ENCODE measurements at places on chromosomes 7 and 10. TPM values are rescaled to one million over a fixed set of nuclear protein-coding genes. Genes with fewer than 3 reads are reported as not detected.

Gene ZNF485
- polyA plus RNA-seq, result 0.88 TPM

Gene GHRHR
- polyA plus RNA-seq, result 3.3 TPM

Gene ZNF727
- not detected for polyA plus RNA-seq

- DNase-seq, result no peak
Observed at GRCh38 chr10:56551037-56551436, 190.0 kb upstream of the ZWINT start.

DNA sequence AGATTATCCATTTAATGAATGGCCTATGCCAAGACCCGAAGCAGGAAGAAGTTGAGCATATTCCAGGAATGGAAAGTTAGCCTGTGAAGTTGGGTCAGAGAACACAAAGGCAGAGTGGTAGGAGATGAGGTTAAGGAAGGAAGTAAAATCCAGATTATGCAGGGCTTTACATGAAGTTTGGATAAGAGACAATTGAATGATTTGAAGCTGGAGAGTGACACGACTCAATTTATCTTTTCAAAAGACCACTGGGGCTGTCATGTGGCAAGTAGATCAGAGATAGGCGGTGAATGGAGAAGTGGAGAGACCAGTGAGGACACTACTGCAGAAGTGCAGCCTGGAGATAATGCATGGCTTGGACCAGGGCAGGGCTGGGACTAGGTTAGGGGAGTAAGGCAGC lies 7.2 kb upstream of the CNOT4 start:
- no peak for DNase-seq

DNA sequence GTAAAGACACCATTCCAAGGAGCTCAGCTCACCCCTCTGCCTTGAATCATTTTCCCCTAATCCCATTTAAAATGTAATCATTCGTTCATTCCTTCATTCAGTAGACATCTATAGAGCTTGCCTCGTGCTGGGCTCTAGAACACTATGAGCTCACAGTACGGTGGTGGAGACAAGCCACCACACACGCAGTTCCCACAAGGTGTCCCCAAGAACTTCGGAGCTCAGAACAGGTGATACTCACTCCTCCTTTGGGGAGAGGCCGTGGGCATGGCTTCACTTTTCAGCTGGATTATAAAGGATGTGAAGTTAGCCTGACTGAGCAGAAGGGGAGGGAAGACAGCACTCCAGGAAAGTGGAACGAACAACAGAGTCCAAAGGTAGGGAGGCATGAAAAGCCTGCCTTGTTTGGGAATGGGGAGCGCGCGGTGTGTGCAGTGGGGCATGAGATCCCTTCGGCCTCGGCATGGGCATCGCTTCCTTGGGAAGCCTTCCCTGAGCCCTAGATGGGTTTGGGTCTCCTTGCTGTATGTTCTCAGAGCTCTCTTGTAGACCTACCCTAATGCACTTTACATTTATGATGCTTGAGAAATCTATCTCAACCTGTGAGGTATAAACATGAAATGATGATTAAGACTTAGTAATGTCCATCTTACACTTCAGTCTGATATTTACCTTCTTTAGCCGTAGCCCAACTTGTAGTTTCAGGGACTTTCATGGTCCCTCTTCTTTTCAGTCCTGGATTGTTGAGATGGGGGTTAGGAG lies 809 bp upstream of the OGA start:
- DNase-seq, result no peak

GRCh38 chr10:29411666-29412315 lies 122.9 kb downstream of the LYZL1 start:
- no peak for DNase-seq

GRCh38 chr7:151623766-151624165 lies 104.1 kb upstream of the RHEB start:
- no peak for DNase-seq

DNA sequence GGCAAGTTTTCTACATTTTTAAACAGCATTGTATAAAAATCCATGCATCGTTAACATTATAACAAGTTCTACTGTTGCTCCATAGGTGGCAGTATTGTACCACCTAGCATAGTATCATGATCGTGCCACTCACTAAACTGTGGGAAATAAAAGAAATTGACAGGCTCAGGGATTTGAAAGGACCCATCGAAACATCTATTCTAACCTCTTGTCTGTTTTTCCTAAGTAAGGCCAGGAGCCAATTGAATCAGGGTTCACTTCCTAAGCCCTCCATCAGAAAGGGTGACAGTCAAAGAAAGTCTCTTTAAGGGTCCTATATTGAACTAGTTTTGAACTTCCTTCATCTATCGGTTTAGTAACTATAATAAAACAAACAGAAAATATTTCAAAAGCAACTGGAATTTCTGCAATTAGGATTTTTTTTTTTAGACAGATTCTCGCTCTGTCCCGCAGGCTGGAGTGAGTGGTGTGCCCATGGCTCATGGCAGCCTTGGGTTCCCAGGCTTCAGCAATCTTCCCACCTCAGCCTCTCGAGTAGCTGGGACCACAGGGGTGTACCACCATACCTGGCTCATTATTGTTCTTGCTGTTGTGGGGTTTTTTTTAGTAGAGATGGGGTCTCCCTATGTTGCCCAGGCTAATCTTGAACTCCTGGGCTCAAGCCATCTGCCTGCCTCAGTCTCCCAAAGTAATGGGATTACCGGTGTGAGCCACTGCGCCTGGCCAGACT lies 9.4 kb downstream of the HACD1 start:
- no peak for DNase-seq

- DNase-seq, result no peak
Observed at GRCh38 chr7:21757537-21758282, 188.0 kb downstream of the CDCA7L start.

DNA sequence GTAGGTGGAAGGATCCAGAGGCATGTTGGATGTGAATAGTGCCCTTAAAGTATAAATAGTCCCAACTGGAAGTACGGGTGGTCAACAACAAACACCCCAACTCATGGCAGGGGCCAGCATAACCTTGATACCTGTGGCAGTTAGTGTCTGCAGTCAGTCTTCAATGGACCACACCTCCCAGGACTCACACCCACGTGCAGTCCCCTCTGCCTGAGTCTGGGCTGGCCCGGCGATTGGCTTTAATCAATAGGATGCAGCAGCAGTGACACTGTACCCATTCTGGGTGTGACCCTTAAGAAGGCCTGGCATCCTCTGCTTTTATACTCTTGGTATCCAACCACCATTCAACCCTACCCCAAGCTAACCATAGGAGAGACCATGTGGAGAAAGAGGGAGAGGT lies 18.6 kb downstream of the DRGX start:
- DNase-seq, result no peak

Data from aorta (tissue), 5 donors.